Naive thymus-derived CD4-positive, alpha-beta T cell (primary cell): ENCODE measurements at places on chromosomes 11 and 22. TPM values are rescaled to one million over a fixed set of nuclear protein-coding genes. Genes with fewer than 3 reads are reported as not detected.

The BRSK2 gene
- 0.51 TPM for total RNA-seq

The TRIM22 gene
- 243 TPM for total RNA-seq

The OR5T1 gene
- total RNA-seq, result not detected

The DLG2 gene
- 6.1 TPM for total RNA-seq

The BDNF gene
- total RNA-seq, result not detected

The PHF21B gene
- total RNA-seq, result not detected

The FGF3 gene
- total RNA-seq, result not detected

The TEX12 gene
- 0.46 TPM for total RNA-seq

The FAM180B gene
- total RNA-seq, result not detected

The SF1 gene
- 901 TPM for total RNA-seq

The OR51I1 gene
- not detected for total RNA-seq

The MMP1 gene
- total RNA-seq, result not detected

The LRRC4C gene
- total RNA-seq, result not detected

The CASP4 gene
- total RNA-seq, result 60.7 TPM
